ENCODE measurements at places on chromosomes 7 and 10.

DNA sequence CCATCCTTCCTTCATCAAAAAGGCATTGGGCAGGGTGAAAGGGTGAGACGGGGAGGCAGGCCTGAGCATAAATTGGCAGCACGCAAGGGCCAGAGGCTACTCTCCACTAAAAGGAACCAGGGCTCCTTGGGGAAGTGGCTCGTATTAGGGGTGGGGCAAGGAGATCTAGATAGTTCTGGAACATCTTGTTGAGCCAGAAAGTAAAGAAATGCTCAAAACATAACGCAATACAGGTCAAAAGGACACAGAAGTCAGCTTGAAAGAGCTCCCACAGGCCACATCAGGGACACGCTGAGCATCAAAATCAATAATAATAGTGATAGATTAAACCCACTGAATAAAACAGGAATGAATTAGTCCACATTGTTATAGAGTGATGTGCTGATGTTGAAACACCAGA is 203.1 kb downstream of the ELMO1 start:
- peak; percentile 14 for DNase-seq

GRCh38 chr7:70589010-70589409 is 542.9 kb upstream of the GALNT17 start:
- DNase-seq = no peak

DNA sequence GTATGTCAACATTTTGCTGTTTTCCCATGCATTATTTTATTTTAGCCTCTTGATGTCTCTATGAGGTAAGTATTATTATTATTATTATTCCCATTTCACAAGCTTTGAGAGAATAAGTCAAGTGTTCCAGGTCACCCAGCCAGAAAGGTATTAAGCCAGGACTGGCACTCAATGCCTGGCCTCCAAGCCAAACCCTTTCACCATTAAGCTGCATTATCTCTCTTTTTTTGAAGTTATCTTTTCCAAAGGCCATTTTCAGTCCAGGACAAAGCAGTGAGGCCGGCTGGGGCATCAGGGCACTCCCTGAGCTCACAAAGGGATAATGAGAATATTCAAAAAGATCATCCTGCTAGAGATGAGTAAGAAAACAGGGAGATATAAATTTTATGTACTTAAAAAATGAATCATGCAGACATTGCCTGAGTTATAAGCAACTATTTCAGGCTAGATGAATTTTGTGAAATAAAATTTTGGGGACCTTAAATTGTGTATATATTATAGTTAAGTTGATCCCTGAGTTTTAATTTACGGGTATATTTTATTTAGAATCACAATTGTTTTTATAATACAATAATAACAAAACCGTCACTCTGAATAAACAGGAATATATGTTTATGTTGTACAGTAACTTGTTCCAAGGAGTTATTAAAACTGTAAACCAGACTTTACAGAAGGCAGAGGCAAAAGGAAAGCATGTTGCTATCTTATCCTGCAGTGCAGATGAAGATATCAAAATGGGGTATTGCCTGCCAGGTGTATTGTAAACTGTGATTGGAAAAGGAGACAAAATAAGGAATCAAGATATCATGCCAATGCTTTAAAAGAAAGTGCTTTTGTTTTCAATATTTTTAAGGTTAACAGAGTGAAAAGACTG is 51.3 kb upstream of the CAV2 start:
- no peak for DNase-seq

GRCh38 chr10:121071901-121072300 is 220.7 kb downstream of the WDR11 start:
- DNase-seq = no peak
